T-helper 2 cell (primary cell): ENCODE measurements at places on chromosomes 5 and 9.

DNA sequence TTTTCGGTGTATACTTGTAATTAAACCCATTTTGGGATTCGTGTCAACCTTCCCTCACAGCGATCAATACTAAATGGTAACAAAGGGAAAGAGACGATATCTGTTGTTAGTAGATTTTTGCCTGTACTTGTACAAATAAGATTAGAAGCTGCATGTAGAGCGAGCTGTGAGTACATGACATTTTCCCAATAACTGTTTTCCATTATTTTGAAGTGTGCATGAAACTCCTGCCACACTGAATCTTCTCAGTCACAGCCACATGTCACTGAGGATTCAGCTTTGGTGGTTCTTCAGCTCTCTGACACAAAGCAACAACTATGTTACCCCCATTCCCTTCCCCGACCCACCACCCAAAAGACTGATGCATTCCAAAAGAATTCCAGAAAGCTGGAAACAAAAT is 685.6 kb downstream of the EFNA5 start:
- no peak for DNase-seq

GRCh38 chr9:136723362-136723976 is 11.1 kb downstream of the DIPK1B start:
- DNase-seq = no peak

- no peak for DNase-seq
Observed at GRCh38 chr5:173256800-173257199, 21.8 kb upstream of the NKX2-5 start.

DNA sequence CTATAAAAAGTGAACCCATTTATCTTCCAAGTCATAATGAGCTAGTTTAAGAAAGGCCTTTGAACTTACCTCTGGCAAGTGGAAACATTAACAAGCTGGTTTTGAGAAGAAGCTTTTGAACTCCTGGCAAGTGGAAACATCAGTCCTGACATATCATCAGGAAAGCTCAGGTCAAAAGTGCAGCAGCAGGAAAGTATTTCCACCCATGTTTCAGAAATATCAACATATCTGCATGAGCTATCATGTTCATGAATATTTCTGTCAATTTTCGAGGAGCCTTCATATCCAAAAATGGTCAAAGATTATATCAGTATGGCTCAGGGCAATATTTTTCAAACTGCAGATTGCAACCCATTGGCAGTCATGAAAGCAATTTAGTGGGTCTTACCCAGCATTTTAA is 133.9 kb downstream of the PLK2 start:
- DNase-seq = no peak

GRCh38 chr9:103942200-103942599 is 151.9 kb upstream of the SMC2 start:
- DNase-seq = no peak

DNA sequence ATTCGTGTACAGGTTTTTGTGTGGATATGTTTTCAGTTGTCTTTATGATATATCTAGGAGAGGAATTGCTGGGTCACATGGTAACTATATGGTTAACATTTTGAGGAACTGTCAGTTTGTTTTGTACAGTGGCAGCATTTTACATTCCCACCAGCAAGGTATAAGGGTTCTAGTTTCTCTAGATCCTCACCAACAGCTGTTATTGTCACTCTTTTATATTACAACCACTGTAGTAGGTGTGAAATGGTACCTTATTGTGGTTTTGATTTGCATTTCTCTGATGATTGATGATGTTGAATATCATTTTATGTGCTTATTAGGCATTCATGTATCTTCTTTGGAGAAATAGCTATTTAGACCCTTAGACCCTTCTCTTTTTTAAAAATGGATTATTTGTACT is 82.9 kb downstream of the CCDC171 start:
- DNase-seq = no peak

DNA sequence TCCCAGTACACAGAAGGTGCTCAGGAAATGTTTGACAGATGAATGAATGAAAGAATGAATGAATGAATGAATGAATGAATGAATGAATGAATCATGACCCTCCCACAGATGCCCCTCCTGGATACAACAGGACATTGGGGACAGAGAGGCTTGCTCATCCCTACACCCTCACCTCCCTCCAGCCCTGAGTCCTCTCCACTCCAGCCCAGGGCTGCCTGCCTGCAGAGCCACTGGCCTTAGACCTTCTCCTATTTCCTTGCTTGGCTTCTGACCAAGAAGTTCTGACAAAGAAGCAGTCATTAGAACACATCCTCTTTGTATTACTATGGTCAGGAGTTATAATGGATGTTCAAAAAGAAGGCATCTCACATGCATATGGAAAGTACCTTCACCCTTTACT is 240.7 kb upstream of the DAPK1 start:
- no peak for DNase-seq

- no peak for DNase-seq
Observed at GRCh38 chr9:27047136-27047535, 41.7 kb upstream of the LRRC19 start.

- DNase-seq = no peak
Observed at GRCh38 chr5:157917491-157917890, 58.5 kb upstream of the CLINT1 start.

DNA sequence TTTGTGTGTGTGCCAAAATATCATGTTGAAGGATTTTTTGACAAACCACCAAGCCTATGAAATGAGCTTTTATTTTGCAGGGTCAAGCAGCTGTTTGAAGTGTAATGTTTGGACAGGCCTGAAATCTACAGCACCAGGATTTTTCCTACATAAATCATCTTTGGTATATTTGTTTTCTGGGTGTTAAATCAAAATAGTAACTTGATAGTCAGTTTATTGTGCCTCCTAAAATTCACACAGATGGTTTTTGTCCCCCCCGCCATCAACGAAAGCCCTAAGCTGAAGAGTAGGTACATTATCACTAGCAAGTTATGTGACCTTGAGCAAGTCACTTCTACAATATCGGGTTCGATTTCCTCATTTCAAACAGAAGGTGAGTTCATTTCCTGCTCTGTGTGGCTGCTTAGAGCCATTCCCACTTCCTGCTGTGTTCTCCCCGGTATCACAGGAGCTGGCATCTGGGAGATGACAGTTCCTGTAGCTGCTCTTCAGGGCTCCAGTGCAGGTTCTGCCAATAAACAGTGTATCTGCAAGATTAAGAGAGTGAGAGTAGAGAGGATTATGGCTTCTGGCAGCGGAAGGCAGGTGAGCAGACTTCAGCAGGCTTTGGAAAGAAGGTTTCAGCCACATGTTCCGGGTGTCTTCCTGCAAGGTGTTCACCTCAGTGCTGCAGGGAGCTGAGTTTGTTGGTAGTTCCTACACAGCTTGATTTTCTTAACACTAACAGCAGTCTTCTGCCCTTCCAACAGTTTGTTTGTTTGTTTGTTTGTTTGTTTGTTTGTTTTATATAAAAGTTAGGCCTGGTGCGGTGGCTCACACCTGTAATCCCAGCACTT is 48.4 kb upstream of the GNE start:
- DNase-seq = peak; percentile 35

DNA sequence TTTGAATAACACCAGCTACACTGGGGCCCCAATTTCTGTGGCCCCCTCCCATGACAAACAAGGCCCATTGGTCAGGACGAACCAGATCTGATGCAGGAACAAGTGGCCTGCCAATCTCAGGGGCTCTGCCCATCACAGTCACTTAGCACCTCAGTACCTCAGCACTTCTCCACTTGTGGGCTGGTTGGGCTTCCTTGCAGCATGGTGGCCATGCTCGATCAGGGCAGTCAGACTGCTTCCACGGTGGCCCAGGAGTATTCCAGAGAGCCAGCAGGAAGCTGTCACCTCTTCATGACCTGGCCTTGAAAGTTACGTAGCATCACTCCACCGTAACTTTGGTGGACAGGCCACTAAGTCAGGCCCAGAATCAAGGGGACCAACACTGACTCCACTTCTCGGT is 206.5 kb downstream of the AUH start:
- no peak for DNase-seq

GRCh38 chr5:91384671-91385430 is 1.7 kb upstream of the ARRDC3 start:
- no peak for DNase-seq

DNA sequence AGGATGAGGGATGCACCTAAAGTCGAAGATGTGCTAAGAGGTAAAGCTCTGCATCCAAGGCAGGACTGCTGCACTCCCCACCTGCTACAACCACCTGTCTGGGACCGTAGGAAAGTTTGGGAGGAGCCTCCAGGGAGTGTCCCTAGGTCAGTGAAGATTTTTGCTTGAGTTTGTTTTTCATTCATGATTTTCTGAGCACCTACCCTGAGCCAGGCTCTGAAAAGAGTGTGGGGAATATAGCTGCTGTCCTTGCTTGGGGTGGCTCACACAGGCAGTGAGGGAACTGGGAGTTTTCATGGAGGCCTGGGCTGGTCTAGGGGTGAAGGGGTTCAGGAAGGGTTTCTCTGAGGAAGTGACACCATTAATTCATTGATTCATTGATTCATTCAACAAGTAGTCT is 48.9 kb downstream of the SAR1B start:
- no peak for DNase-seq

GRCh38 chr5:26482810-26483375 is 555.5 kb downstream of the CDH9 start:
- DNase-seq = no peak

GRCh38 chr5:85967681-85968080 is 650.1 kb upstream of the COX7C start:
- DNase-seq = no peak

DNA sequence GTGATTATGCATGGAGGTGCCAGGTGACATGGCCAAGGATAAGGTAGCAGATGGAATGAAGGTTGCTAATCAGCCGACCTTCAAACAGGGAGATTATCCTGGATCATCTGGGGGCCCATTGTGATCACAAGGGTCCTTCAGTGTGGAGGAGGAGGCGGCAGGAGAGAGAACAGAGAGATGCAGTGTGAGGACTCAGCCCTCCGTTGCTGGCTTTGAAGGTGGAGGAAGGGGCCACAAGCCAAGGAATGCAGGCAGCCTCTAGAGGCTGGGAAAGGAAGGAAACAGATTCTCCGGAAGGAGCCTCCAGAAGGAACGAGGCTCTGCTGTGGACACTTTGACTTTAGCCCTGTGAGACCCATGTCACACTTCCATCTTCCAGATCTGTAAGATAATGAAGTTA is 27.4 kb upstream of the EEIG1 start:
- no peak for DNase-seq

GRCh38 chr5:96288166-96288844 is 144.7 kb downstream of the PCSK1 start:
- no peak for DNase-seq

DNA sequence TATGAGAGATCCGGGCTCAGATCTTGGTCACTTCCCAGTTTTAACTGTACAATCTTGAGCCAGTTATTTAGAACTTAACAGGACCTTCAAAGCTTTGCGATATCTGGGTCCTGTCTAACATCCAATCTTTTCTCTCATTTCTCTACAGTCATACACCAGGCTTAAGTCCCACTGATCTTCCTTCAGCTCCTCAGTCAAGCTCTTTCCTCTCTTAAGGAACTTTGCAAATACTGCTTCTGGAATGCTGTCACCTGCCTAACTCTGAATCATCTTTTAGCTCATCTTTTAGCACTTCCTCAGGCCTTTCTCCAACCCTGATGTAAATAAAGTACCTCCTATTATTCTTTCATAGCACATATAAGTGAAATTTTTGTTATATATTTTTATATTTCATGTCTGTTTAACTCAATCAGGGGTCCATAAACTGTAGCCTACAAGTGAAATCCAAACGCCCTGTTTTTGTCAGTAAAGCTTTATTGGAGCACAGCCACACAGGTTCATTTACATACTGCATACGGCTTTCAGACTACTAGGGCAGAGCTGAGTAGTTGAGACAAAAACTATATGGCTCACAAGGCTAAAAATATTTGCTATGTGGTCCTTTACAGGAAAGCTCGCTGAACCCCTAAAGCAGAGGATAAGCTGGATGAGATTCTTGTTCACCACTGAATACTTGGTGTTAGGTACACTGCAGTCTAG is 63.5 kb downstream of the MEF2C start:
- no peak for DNase-seq

GRCh38 chr5:120789918-120790317 is 325.8 kb downstream of the PRR16 start:
- no peak for DNase-seq

GRCh38 chr9:131635285-131635684 is 90.0 kb downstream of the PRRT1B start:
- DNase-seq = peak; percentile 73

DNA sequence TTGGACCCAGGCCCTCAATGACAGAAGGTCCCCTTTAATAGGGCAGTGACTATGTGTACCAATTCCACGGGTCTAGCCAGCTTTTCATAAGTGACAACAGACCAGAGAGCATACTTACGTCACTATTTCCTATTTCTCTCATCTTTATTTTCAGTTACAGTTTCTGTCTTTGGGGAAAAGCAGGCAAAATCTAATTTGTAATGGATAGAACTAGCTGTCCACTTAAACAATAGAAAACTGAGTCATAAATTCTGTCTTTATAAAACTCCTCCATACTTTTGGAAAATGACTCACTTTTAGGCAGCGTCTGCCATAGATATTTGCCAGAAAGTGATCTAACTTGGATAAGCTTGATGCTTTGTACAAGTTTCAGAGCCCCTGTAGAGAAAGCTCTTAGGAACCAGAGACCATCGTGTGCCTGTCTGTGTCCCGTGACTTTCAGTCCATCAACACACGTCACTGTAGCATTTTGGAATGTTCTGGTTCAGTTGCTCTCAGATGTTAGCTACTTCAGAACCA is 101.9 kb downstream of the F2RL2 start:
- no peak for DNase-seq

GRCh38 chr5:147393874-147394672 is 115.8 kb downstream of the DPYSL3 start:
- no peak for DNase-seq
